ENCODE measurements at places on chromosomes 6 and 20. TPM values are rescaled to one million over a fixed set of nuclear protein-coding genes. Genes with fewer than 3 reads are reported as not detected.

GRCh38 chr6:26241033-26241895 is 123.7 kb upstream of the BTN3A2 start:
- peak overlapping the region; percentile 58 for H3K27ac ChIP-seq
- H3K27me3 ChIP-seq, result peaks cover 4% of the 10 kb centered on the region
- DNase-seq, result no peak
- no peaks in the 10 kb centered on the region for H3K4me1 ChIP-seq
- H3K4me3 ChIP-seq, result peak overlapping the region; percentile 43

DNA sequence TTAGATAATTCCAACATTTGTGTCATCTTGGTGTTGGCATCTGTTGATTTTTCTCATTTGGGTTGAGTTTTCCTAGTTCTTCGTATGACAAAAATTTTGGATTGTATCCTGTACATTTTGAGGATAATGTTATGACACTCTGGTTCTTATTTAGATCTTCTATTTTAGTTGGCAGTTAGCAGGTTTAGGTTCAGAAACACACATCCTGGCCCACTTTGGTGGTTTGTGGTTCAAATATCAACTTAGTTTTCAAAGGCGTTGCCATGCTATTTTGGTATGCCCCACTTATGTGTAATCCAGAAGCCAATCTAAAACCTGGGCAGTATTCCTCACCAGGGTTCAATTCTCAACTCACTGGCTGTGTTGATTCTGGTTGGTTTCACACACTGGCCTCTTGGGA is 68.2 kb downstream of the NOX3 start:
- no peak overlapping the region for H3K27ac ChIP-seq
- no peak overlapping the region for H3K4me3 ChIP-seq
- H3K27me3 ChIP-seq, result no peaks in the 10 kb centered on the region
- no peaks in the 10 kb centered on the region for H3K4me1 ChIP-seq
- no peaks in the 10 kb centered on the region for H3K36me3 ChIP-seq
- DNase-seq, result no peak

GRCh38 chr20:60695226-60696000 is 556.6 kb upstream of the CDH4 start:
- no peak for DNase-seq
- no peak overlapping the region for H3K4me3 ChIP-seq
- H3K27me3 ChIP-seq, result no peaks in the 10 kb centered on the region
- no peaks in the 10 kb centered on the region for H3K36me3 ChIP-seq

GRCh38 chr6:139883776-139884175 is 509.3 kb upstream of the CITED2 start:
- no peaks in the 10 kb centered on the region for H3K4me1 ChIP-seq
- no peak for DNase-seq
- H3K27me3 ChIP-seq, result no peaks in the 10 kb centered on the region
- H3K27ac ChIP-seq, result peak overlapping the region; percentile 25
- no peak overlapping the region for H3K4me3 ChIP-seq
- no peaks in the 10 kb centered on the region for H3K36me3 ChIP-seq

GRCh38 chr20:6714279-6714711 is 53.2 kb upstream of the BMP2 start:
- H3K27me3 ChIP-seq, result no peaks in the 10 kb centered on the region
- no peak for DNase-seq
- no peaks in the 10 kb centered on the region for H3K36me3 ChIP-seq
- no peaks in the 10 kb centered on the region for H3K4me1 ChIP-seq
- H3K27ac ChIP-seq, result no peak overlapping the region
- H3K4me3 ChIP-seq, result no peak overlapping the region

Gene BCAS4
- total RNA-seq, result under 0.01 TPM

Gene DEFB124
- 3.2 TPM for total RNA-seq

Gene PRRT1
- 9.4 TPM for total RNA-seq

Gene ERVFRD-1
- 0.14 TPM for total RNA-seq
